Stimulated activated CD4-positive, alpha-beta T cell treated with anti-CD3 and anti-CD28 coated beads, Interleukin-2, amount 100 ng/mL, for 24 hours (primary cell): ENCODE measurements at places on chromosomes 4 and X.

DNA sequence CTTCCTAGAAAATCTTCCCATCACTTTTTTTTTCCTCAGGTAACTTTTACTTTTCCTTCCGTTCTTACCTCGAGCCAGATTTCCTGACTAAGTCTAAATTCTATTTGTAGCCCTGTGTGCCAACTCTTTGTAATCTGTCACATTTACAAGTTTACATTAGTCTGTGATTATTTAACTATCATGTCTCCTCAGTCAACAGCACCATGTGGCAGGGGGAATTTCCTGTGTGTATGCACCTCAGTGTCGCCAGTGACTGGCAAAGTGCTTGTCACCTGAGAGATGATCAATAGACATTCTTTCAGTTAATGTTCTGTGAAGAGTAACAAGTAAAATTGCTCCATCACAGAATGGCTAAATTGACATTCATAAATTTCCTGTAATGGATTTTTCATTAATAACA lies 468.5 kb downstream of the PDGFC start:
- DNase-seq: no peak

GRCh38 chr4:139275281-139275735 lies 4.7 kb downstream of the MGARP start:
- DNase-seq: no peak

GRCh38 chr4:10655968-10656367 lies 28.6 kb downstream of the CLNK start:
- no peak for DNase-seq

DNA sequence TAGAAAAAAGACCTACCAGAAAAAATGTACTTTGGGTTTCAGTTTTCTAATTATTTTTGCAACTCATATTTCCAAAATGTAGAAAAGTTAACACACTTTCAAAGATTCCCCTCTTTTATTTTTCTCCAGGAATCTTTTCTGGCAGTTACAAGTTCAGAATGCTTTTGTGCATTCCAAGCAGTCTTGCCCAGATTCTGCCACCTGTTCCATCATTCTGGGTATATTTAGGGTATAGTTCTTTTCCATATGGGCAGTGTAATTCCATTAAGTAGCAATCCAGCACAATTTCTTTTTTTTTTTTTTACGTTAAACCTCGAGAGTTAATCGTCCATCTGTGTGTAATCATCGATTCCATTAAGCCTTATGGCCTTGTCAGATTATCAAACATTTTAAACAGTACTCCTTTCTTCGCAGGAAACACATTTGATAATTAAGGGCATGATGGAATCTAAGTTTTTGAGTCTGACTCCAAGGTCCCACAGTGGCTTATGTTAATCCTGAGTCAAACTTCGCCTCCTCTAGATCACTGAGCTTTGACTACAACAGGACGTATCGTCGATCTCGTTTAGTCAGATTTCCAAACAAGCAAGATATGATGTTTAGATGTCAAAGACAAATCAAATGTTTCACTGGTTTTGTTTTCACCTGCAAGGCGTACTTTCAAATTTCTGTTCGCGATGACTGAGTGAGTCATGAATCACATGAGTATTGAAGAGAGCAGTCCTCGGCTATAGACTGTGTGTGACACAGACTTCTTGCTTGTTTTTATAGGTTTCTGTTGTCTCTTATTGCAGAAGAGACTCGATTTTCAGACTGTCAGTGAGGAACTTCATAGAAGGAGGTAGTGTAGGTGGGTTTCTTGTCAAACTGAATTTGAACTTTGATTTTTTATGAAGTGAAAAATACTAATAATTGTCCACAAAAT lies 118.9 kb upstream of the GK2 start:
- no peak for DNase-seq

GRCh38 chr4:165222651-165222994 lies 15.3 kb downstream of the KLHL2 start:
- DNase-seq: no peak

DNA sequence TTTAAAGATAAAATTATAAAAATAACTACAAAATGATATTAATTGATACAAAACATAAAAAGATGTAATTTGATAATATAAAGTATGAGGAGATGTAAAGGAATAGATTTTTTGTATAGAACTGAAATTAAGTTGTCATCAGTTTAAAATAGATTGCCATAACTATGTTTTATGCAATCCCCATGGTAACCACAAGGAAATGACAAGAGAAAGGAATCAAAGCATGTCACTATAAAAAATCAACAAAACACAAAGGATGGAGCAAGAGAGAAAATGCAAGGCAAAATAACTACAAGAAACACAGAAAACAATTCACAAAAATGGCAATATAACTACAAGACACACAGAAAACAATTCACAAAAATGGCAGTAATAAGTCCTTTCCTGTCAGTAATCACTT lies 27.0 kb upstream of the GUCY2F start:
- no peak for DNase-seq

DNA sequence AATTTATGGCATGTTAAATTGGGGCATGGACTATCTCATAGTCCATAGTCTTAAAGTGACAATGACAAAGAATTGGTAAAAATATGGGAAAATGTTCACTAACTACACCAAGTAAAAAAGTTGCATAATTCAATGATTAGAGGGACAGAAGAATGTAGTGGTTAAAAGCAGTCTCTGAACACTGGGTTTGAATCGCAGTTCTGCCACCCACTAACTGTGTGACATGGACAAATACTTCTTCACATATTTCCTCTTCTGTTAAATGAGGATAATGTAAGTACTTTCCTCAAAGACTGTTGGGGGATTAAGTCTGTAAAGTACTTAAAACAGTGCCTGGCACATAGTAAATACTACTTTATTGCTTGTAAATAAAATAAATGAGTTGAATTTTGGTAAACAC lies 15.3 kb downstream of the COQ2 start:
- DNase-seq: no peak

- DNase-seq: no peak
Measured at GRCh38 chrX:6849716-6850414, 297.6 kb upstream of the STS start.

DNA sequence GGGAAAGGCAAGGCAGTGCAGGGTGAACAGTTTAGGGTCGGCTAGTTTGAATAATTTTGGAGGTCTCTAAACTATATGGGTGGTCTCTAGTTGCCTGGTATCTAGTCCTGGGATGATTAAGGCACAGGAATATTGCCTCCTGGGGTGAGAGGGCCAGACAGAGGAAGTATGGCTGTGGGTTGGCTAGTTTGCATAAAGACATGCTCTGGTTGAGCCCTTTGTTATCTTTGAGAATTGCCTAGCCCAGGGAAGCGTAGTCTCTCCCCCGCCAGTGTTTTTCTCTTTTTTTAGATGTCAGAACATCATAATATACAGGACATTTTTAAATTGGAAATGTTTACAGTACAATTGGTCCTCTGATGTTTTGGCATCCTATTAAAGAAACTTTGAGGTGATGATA lies 163.5 kb downstream of the PWWP3B start:
- no peak for DNase-seq

- DNase-seq: no peak
Measured at GRCh38 chrX:118205421-118206395, 89.1 kb upstream of the KLHL13 start.

DNA sequence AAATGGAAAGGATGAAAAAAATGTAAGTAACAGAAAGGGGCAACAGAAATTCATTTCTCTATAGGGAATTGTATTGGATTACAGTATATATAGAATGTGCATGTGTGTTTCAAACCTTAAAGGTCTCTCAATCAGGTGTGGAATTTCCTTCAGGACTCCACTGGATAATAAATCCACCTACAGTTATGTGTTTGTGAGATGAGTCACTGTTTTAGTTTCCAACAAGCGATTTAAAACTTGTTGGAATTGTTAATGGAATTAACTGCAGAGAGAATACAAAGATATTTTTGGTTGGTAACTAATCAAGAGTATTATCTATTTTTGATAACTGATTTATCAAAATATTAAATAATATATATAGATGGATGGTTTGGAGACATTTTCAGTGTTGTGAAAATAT lies 32.8 kb downstream of the CEP44 start:
- DNase-seq: no peak

- no peak for DNase-seq
Measured at GRCh38 chr4:185865901-185866328, 53.9 kb upstream of the SORBS2 start.

DNA sequence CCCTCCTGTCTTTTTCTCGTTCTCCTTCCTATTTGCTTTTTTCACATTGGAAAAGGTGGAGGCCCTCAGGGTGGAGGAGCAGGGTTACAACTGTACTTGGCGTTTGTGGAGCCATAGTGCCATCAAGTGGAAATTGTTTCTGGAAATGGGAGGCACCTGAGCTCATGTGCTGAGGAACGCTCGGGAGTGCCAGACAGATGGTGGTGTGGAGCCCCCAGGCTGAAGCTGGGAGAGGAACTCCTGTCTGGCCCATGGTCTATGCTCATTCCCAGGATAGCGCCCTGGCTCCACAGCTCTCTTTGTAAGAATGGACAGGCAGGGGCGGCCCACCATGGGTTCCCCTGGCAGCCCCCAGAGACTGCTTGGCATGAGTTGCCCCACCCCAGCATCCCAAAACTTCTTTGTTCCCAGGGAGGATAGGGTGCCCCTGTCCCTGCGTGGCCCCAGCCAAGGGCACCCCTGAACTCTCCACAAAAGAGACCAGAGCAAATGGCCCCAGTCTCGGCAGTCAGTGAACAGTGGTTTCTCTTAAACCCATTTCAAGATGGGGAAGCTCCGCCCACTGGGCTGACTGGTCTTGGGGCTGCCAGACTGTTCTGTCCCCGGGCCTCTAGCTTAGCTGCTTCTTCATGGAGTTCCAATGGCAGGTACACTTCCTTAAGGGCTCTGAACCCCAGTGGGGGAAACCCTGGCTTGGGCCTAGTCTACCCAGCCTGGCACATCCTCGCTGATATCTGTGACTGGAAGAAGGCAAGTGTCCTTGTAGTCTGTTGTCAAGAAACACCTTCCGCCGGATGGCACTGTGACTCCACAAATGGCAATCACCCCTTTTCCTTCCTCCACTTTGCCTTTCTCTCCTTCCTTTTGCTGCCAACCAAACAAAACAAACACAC lies 70.1 kb downstream of the NBDY start:
- DNase-seq: no peak

GRCh38 chr4:47374477-47374876 lies 89.0 kb downstream of the COMMD8 start:
- no peak for DNase-seq

DNA sequence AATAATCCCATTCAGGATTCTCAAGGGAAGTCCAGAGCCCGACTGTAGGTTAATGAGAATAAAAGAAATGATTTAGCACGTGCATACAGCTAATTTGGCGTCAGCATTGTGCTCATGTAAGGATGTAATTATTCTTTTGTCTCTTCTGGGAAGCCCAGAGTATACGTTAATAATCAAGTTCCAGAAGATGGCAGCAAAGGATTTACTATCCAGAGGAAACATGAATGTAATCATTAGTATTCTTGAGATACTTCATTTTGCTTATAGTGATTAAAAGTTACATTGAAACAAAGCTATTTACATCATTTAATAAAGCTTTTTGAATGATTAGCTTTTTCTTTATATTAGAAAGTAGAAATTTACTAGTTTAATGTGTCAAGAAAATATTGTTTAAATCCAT lies 27.1 kb upstream of the MAP9 start:
- DNase-seq: no peak

- DNase-seq: no peak
Measured at GRCh38 chr4:147085781-147086180, 140.1 kb upstream of the TTC29 start.

DNA sequence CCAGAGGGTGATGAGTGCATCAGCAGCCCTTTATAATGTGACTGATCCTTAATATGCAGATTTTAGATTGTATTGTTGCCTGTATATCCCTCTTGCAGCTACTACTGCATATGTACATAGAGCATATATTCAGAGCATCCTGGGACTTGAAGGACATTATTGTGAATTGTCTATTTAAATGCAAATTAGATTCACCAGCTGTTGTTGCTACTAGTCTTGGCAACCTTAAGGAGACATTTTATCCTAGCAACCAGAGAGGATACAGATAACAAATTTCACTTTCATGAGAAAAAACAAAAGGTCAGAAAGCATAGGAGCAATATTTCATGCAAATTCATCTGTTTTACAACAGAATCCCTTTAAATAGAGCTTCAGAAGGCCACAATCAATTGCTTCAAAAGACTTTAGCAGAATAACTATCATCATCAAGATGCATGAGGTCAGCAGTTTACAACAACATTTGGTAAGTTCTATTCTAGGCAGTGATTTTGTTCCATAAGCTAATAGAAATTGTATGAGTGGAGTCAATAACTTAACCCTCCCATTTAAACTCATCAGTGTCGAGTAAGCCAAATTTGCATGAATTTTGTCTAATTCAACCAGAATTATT lies 148.6 kb downstream of the GC start:
- no peak for DNase-seq

DNA sequence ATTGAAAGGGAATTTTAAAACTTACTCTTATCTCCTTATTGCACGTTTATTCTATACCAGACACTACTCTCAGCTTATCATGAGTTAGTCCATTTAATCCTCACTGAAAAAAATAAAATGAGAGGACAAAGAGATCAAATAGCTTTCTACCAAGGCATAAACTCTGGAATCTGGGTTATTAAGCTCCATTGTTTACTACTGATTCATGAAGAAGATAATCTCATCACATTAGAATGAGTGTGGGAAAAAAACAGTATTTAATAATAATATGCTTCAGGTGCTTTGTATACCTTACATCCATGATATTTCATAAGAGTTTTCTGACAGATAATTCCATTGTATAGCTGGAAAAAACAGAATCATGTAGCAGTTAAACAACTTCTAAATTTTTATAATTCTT lies 1092.6 kb downstream of the TECRL start:
- DNase-seq: no peak

DNA sequence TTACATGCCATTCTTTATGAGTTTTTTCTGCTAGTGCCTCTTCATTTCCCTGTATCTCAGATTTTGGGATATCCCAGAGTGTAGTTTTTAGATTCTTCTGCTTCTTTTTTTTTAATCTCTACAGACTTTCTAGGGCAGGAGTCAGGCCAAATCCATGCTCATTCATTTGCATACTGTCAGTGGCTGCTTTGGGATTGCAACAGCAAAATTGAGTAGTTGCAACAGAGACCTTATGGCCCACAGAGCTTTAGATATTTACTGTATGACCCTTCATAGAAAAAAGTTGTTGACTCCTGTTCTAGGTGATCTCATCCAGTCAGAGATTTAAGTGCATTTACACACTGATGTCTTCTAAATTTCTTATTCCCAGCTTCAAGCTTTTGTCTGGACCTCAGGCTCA lies 35.3 kb downstream of the ARFIP1 start:
- DNase-seq: no peak

GRCh38 chrX:129678614-129679195 lies 23.9 kb upstream of the APLN start:
- DNase-seq: peak; percentile 38

GRCh38 chrX:29315931-29316330 lies 728.7 kb downstream of the IL1RAPL1 start:
- DNase-seq: no peak
